ENCODE measurements at places on chromosomes 11 and 22.

GRCh38 chr11:120749395-120749794 is 237.8 kb downstream of the GRIK4 start:
- DNase-seq, result no peak

GRCh38 chr11:74017631-74018030 is 8.7 kb upstream of the UCP3 start:
- no peak for DNase-seq

DNA sequence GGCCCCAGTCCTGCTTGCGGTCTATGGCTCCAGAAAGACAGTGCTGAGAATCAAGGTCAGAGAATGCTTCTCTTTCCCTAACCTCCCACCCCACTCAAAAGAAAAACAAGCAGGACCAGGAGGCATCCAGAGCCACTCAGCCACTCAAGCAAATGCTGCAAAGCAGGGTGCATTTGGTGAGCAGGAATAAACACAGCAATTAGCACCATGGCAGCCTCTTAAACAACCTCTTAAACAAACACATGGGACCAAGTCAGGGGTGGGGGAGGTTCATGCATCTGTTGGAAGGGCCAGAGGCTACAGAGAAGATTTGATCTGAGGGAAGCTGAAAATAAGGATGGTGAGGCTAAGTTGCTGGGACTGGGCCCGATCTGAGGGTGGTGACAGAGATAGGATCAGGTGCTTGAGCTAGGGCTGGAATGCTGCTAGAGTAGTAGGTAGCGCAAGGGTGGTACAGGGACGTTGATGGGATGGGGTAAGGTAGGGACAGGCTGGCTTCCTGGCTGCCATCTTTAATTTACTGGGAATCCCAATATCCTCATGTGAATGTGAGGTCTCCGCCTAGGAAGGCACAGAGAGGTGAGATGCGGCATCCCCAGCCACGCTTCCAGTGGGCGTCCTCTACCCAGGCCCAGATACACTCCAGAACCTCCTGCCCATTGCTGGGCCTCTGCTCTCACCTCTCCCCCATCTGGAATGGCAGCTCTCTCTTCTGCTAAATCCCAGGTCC is 26.6 kb upstream of the LMO1 start:
- DNase-seq, result no peak

DNA sequence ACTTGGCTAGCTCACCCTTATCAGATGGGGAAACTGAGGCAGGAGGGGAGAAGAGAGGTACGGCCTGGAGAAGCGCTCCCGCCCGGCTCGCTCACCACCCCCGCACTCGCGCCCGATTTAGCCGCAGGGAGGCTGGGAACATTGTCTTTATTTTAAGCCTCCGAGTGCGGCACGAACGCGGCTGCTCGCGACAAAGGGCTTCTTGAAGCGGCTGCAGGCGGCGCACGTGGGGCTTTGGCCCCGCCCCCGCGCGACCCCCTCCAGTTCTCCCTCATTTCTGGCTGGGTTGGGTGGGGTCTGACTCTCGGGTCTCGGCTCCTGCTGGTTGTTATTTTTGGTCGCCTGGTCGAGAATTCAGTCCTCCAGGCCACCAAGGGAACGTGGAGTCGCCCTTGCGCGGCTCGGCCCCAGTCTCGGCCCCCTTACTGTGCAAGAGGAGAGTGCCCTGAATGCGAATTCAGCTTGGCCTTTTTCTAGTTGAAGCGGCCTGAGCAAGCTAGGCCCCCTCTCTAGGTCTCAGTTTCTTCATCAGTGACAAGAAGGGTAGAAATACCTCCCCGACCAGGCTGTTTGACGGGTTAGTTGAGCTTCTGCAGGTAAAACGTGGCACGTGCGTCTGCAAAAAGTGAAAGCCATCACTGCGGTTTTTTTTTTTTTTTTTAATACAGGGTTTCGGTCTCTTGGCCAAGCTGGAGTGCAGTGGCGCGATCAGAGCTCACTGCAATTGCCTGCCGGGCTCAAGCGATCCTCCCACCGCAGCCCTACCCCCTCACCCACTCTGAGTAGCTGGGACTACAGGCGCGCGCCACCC is 2.6 kb upstream of the CHRM1 start:
- no peak for DNase-seq

GRCh38 chr22:27581688-27582087 is 219.9 kb downstream of the MN1 start:
- peak; percentile 48 for DNase-seq

DNA sequence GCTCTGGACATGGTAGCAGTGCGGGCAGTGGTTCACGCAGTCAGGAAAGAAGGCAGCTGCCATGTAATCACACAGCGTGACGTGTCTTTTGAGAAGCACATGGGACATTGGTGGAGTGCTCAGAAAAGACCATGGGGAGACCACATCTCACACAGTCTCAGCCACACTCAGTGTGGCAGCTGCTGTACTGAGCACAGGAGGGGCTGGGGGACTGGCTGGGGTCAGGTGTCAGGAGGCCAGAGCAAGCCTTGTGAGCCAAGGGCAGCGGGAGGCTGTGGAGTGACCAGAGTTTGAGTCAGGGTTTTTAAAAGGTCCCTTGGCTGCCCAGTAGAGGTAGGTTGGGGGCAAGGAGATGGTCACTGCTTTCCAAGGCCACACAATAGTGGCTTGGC is 18.5 kb downstream of the CLDN5 start:
- no peak for DNase-seq

GRCh38 chr11:60977836-60978235 is 6.4 kb downstream of the CD6 start:
- no peak for DNase-seq

All from fibroblast of skin of scalp (primary cell).